Purkinje cell (primary cell): ENCODE measurements at places on chromosomes 3 and 15. TPM values are rescaled to one million over a fixed set of nuclear protein-coding genes. Genes with fewer than 3 reads are reported as not detected.

The DNAH12 gene
- 0.77 TPM in 1 of 2 replicates, not detected in the other for polyA plus RNA-seq

The TATDN2 gene
- 2.6 and 4.9 TPM in 2 replicates for polyA plus RNA-seq

The COLQ gene
- polyA plus RNA-seq, result not detected in 2 replicates

The IL5RA gene
- polyA plus RNA-seq, result 0.05 TPM in 1 of 2 replicates, not detected in the other

The ADAMTS17 gene
- polyA plus RNA-seq, result 2.1 TPM in 1 of 2 replicates, not detected in the other

The ITGA11 gene
- polyA plus RNA-seq, result 0.06 and 0.42 TPM in 2 replicates

The GOLGA6D gene
- not detected in 2 replicates for polyA plus RNA-seq

The TP63 gene
- polyA plus RNA-seq, result not detected in 2 replicates

The SCG3 gene
- polyA plus RNA-seq, result 252 and 324 TPM in 2 replicates

The PAQR5 gene
- polyA plus RNA-seq, result 0.09 and 0.42 TPM in 2 replicates

The SLC28A1 gene
- not detected in 2 replicates for polyA plus RNA-seq

The COL6A5 gene
- polyA plus RNA-seq, result not detected in 2 replicates

The ADAMTS9 gene
- polyA plus RNA-seq, result 1.3 TPM in 1 of 2 replicates, not detected in the other

The NUP210 gene
- polyA plus RNA-seq, result 0.90 and 4.2 TPM in 2 replicates

The SLC28A2 gene
- polyA plus RNA-seq, result 0.70 TPM in 1 of 2 replicates, not detected in the other

The PLAAT1 gene
- 1.6 and 8.3 TPM in 2 replicates for polyA plus RNA-seq

The CD80 gene
- polyA plus RNA-seq, result 4.7 TPM in 1 of 2 replicates, not detected in the other

The RPL39L gene
- 8.8 and 13.8 TPM in 2 replicates for polyA plus RNA-seq

The LTK gene
- 1.5 and 6.2 TPM in 2 replicates for polyA plus RNA-seq

The IRAK2 gene
- polyA plus RNA-seq, result 0.20 and 0.55 TPM in 2 replicates

The GOLGA8N gene
- 0.59 and 0.62 TPM in 2 replicates for polyA plus RNA-seq

The SRP14 gene
- 1,941 and 1,953 TPM in 2 replicates for polyA plus RNA-seq

The CCDC54 gene
- polyA plus RNA-seq, result not detected in 2 replicates

The VEPH1 gene
- 0.32 TPM in 1 of 2 replicates, not detected in the other for polyA plus RNA-seq

The REC114 gene
- not detected in 2 replicates for polyA plus RNA-seq
